ENCODE measurements at places on chromosomes 5 and 9.

- DNase-seq = no peak
These were observed 58.4 kb upstream of the DAB2IP start for GRCh38 chr9:121593066-121593465.

DNA sequence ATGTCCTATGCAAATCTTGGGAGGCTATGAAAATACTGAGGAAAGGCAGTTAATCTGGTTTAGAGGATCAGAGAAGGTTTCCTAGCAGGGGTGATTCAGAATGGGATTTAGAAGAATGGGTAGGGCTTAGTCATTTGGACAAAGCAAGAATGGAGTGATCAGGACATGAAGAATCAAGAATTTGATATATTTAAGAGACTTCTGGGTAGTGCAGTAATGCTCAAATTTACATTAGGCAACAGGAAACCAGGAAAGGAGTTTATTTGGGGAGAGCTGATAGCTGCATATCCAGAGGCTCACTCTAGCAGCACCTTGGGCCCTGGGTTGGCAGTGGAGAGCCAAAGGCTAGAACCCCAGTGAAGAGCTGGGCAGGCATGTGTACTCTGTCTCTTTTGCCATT lies 78.9 kb upstream of the PAPPA start:
- no peak for DNase-seq

GRCh38 chr9:21812946-21813568 lies 10.6 kb downstream of the MTAP start:
- DNase-seq = peak; percentile 74

DNA sequence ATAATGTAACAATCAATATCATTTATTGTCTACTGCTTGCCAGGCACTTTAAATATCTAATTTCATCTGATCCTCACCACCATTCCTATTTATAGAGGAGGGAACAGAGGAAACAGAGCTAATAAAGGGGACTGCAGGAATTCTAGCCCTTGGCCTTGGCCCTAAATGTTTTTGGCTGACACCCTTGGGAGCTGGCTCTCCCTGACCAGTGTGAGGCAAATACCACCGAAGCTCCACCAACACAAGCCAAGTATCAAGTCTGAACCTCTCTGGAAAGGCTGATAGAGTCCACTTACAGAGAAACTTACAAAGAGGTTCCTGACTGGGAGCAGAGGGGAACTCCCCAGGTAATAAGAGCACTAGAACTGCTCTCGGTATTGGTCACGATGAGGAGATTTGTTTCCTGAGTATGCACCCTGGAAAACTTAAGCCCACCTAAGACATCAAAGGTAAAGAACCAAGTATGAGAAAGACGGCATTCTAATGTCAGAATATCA lies 243.1 kb upstream of the PANK3 start:
- no peak for DNase-seq

GRCh38 chr9:20734275-20734674 lies 50.2 kb downstream of the FOCAD start:
- no peak for DNase-seq

DNA sequence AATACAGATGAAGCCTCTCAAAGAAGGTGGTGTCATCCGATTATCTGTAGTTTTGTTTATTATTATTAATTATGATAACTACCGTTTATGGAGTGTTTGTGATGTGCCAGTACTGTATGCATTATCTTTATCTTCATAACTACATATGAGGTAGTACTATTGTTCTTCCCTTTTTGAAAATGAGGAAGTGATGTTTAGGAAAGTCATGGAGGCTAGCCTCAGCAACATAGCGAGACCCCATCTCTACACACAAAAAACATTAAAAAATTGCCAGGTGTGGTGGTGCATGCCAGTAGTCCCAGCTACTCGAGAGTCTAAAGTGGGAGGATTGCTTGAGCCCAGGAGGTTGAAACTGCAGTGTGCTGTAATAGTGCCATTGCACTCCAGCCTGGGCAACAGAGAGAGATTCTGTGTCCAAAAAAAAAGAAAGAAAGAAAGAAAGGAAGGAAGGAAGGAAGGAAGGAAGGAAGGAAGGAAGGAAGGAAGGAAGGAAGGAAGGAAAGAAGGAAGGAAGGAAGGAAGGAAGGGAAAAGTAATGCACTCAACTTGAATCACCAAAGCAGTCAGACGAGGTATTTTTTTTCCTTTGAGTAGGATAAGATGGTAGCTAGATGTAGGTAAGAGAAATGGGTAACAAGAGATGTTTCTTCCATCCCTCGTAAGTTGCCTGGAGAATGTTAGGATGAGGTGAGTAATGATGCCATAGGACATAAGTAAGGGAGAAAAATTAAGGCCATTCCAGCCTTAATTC lies 47.8 kb downstream of the PAM start:
- DNase-seq = no peak

- DNase-seq = no peak
These were observed 857.2 kb upstream of the COX7C start for GRCh38 chr5:85760519-85760918.

GRCh38 chr9:2356041-2356790 lies 265.4 kb upstream of the VLDLR start:
- DNase-seq = no peak

DNA sequence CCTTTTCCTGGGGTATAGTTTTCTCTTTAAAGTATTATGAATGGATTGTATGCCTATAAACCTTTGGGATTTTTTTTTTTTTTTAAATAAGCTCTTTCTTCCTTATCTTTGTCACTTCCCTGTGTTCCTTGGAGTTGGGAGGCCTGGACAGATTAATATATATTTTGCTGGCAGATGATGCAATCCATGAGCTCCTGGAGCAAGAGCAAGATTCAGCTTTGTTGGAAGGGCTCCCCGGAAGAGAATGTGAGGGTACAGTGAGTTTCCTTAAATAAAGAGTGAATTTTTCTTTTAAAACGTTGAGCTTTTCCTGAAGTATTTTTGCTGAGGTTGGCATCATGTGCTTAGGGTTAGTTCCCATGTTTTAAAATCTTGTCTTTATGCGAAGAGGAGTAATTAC lies 98.7 kb upstream of the SLC28A3 start:
- no peak for DNase-seq

GRCh38 chr9:70802758-70803436 lies 318.5 kb downstream of the TRPM3 start:
- no peak for DNase-seq

DNA sequence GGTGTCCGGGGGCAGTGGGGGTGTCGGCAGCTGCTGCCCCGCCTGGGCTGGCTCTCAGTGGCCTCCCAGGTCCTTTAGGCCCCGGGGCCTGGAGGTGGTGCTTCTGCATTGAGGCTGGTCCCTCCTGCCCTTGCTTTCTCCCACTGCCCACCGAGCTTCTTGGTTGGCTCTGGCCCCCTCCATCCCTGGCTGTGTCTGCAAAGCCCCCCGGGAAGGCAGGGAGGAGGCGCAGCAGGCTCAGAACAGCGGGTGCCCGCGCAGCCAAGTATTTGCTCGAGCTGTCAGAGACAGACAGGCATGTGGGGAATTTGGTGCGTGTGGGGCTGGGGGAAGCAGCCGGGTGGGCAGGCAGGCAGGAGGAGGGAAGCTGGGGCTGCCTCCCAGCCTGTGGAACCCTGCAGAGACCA lies 11.5 kb downstream of the CXXC5 start:
- DNase-seq = no peak

DNA sequence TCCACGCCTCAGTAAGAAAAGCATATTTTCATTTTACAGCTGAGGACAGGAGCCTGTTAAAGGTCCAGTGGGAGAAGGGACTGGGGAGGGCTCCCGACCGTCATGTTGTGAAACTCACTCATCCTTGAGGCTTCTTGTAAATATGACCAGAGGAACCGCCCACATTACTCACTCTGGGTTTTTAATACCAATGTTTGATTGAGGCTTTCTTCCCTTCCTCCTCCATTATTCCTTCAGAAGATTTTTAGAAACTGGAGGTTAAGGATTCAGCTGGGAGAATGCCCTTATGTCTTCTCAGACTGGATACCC lies 61.4 kb upstream of the GLRX start:
- no peak for DNase-seq

DNA sequence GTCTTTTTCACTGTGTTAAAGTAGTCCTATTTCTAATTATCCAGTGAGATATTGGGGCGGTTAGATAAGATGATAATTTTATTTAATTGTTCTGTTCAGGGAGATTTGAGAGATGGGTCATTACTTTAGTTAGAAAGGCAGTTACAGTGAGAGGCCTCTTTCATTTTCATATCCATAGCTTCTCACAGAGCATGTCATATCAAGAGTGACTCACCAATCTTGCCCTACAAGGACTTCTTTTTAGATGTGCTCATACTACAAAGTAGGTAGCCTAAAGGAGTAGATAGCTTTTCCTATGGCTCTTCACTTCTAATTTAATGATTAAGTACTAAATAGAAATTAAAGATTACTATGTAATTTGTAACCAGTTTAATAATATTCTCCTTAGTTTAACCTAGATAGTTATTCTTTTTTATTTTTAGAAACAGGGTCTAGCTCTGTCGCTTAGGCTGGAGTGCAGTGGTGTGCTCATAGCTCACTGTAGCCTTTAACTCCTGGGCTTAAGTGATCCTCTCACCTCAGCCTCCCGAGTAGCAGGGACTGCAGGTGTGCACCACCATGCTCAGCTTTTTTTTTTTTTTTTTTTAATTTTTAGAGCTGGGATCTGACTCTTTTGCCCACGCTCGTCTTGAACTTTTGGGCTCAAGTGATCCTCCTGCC lies 71.0 kb downstream of the FER start:
- DNase-seq = no peak

GRCh38 chr9:96258967-96259366 lies 43.0 kb downstream of the HSD17B3 start:
- DNase-seq = no peak

- DNase-seq = no peak
These were observed 148.0 kb downstream of the BRINP1 start for GRCh38 chr9:119221276-119221675.

- DNase-seq = no peak
These were observed 145.6 kb downstream of the XRCC4 start for GRCh38 chr5:83222906-83223305.

DNA sequence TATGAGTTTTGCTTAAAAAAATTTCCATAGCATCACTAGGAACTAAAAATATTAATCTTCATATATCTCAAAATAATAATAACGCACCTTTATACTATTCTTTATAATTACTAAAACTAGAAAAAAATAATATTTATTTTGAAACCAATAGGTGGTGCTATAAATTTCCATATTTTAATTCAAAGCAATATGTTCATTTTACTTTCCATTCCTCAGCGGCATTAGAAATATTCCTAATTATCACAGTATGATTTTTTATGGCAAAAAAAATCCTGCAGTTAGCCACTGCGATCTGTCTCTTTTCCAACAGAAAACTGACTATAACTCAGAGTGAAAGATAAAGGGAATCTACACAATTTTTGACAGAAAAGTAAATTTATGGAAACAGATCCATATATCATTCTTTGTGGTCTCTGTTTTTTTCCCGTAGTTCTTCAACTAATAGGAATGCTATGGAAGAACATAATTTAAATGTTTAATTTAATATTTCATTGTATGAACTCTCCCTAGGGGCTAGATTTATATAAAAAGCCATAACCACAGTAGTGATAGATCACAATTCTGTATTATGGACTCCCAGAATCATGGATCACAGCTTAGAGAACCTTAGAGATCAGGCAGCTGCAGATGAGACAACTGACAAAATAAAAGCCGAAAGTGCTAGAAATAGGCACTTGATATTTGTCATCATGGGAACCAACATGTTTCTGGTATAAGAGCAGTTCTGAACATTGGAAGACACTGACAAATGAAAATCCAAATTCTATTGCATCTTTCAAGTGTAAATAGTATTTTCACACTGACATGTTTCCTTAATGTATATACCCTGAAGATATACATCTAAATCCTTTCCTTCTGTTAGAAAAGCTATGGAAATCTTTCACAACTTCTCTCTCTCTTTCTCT lies 167.7 kb upstream of the MPDZ start:
- DNase-seq = no peak

DNA sequence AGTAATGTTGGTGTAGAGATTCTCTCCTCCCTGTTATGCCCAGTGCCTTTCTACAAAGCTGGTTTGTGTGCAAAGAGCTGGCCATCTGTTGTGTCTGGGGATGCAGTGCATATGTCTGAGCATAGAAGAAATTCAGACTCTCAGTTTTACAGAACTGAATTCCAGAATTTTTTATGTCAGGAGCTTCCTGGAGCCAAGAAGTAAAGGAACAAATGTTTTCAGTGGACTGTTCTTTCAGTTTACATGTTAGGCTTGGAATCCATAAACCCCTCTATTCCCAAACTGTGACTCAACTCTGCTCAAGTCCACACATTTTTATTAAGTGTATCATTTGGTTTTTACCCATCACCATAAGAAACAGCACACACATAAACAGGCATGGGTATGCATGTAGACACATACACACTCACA lies 366.0 kb downstream of the BRINP1 start:
- no peak for DNase-seq

DNA sequence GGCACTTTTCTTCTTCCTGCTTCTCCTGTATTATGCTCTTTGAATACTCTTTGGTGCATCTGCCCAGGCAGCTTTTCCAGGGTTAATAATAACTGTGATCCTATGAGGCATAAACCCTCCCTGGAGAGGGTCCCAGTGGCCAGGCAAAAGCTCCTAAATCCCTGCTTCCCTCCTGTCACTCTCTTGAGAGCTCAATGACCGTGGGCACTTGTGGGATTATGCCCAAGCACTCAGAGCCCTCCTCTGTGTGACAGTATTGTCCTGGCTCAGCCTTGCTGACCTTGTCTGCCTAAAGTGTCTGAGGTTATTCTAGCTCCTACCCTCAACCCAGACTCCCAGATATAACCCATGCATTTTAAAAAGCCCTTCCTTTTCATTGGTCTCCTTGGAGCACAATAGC lies 51.9 kb downstream of the GALNT10 start:
- no peak for DNase-seq

- DNase-seq = no peak
These were observed 545 bp downstream of the DIPK1B start for GRCh38 chr9:136712690-136713544.

DNA sequence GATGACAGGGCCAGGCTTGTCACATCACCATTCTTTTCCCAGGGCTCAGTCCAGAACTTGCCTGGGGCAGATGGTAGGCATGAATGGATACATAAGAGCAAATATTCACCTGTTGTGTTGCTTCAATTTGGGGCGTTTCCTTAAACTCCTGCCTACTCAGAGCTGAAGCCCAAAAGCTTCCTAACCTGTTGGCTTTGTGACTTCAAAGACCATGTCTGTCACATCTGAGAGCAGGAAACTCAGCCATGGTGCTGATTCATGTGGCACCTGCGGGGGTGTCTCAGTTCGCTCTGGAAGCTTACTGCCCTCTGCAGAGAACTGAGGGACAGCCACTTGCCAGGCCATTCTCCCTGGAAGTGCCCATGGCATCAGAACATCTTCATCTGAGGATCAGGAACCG lies 246.6 kb downstream of the HSPA4 start:
- DNase-seq = no peak

DNA sequence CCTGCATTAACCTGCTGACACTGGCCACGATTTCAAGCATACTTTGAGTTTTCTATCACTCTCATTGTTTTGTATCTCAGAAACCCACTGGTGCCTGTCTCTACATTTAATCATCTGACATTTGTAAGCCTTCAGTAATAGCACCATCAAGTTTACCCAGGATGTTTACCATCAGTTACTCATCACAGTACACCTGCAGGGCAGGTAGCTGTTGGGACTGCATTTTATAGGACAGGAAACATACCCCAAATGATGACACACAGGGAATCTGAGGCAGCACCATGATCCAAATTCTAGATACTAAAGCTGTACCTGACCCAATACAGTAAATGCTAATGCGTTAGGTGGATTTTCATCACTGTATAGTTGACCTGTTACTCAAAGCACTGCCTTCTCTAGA lies 114.2 kb downstream of the FEM1C start:
- no peak for DNase-seq
